Kidney (tissue), 22 donors: ENCODE measurements at places on chromosomes 3 and 15. TPM values are rescaled to one million over a fixed set of nuclear protein-coding genes. Genes with fewer than 3 reads are reported as not detected.

DNA sequence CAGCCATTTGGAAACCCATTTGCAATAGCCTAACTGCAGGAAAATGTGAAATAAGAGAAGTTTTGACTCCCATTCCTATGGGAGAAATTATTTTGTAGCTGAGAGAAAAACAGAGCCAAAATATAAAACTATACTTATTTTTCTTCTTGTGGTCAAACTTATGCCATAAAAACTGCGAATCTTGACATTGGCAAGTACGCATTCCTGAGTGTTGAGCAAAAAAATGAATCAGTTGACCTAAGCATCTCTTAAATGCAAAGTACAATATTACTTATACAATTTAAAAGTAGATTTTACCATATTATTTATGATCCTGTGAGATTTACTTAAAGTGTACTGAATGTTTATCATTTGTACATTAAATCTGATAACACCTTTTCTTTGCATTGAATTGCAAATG, 50.1 kb upstream of the CMC1 start:
- H3K36me3 ChIP-seq = no peaks in the 10 kb centered on the region
- H3K27ac ChIP-seq = no peak overlapping the region
- no peaks in the 10 kb centered on the region for H3K4me1 ChIP-seq
- no peak for DNase-seq
- no peaks in the 10 kb centered on the region for H3K27me3 ChIP-seq

GRCh38 chr3:50194128-50194902, 2.9 kb downstream of the GNAT1 start:
- no peak overlapping the region for H3K27ac ChIP-seq
- peak; percentile 79 for DNase-seq
- peaks cover 14% of the 10 kb centered on the region for H3K27me3 ChIP-seq
- H3K4me1 ChIP-seq = no peaks in the 10 kb centered on the region
- no peaks in the 10 kb centered on the region for H3K36me3 ChIP-seq

Gene ANKDD1A
- total RNA-seq = 8.0 TPM

Gene MME
- 8.4 TPM for total RNA-seq

- H3K4me3 ChIP-seq = no peak overlapping the region
- DNase-seq = no peak
- no peaks in the 10 kb centered on the region for H3K27me3 ChIP-seq
- H3K4me1 ChIP-seq = no peaks in the 10 kb centered on the region
Observed at GRCh38 chr3:121809249-121809648, 25.6 kb downstream of the IQCB1 start.

Gene SEMA7A
- 3.6 TPM for total RNA-seq

DNA sequence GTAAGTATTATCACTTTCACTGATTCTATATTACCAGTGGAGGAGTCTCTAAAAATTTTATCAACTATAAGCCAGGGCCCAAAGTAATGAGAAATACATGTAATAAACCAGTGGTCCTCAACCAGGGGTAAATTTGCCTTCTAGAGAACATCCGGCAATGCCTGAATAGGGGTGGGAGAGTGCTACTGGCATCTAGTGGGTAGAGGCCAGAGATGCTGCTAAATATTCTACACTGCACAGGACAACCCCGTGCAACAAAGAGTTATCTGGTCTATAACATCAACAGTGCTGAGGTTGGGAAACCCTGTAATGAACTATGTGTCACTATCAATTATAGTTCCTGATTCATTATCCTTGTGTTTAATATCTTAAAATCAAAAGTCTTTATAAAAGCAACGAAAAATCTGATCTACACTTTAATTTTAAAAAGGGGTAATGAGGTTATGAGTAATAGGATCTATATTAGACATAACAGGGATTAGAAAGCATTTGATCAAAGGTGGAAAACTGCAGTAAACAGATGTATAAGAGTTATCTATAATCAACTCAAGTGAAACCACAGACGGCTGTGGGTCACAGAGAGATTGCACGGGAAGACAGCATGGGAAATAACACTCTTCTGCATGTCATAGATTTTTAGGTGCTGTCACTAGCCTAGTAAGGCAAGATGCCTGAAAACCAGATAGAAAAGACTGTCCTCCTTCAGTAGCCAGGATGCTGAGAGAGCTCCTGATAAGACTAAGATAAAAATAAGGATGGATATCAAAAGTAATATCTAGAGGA, 2.0 kb downstream of the LYSMD2 start:
- peak overlapping the region; percentile 15 for H3K4me3 ChIP-seq
- no peak overlapping the region for H3K27ac ChIP-seq
- H3K27me3 ChIP-seq = no peaks in the 10 kb centered on the region
- DNase-seq = no peak

Gene SMAD6
- total RNA-seq = 23.0 TPM

DNA sequence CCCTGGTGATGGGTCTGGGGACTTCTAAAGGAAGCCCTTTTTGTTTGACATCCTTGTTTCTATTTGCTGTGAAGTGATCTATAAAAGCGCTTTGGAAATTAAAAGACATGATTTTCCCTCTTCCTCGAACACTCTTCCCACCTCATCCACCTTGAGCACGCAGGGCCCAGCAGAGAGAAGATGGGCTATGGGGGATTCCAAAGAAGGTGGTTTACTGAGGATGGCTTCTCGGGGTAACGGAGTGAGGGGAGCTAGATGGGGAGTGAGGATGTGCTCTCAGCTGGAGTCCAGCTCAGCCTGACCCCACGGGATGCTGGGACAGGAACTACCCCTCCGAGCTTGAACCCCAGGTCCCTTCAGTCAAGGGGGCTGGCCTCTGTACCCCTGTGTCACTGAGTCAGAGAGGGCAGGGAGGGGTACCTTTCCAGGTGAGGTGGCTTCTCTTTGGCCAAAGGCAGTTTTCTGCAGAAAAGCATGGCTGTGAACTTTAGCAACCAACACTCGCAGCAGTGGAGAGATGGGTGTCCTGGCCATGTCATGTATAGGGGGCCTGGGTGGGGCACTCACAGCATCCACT, 180.7 kb upstream of the SMAD3 start:
- DNase-seq = no peak
- peaks cover 11% of the 10 kb centered on the region for H3K4me1 ChIP-seq
- no peak overlapping the region for H3K4me3 ChIP-seq
- H3K27ac ChIP-seq = no peak overlapping the region
- H3K36me3 ChIP-seq = no peaks in the 10 kb centered on the region

DNA sequence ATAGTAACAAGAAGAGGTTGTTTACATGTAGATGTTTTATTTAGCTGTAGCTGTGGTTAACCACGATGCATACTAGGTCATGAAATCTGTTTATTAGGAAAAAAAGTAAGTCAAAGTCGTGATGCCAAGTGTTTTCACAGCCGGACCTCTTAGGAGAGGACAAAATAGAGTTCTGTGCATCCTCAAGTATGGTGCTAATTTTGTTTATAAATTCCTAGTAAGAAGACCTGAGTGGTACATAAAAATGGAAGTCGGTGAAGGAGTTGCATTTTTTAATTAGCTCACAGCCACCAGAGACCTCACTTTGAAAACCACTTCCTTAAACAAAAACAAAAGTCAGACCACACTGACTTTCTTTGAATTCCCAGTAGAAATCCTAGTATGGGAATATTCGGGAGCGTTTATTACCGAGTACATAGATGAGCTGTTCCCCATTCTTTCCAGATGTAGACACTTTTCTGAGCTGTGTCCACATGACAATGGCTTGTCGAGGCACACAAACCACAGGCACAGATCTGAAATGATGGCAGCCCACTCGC, 143.6 kb upstream of the UBE2E1 start:
- H3K4me3 ChIP-seq = no peak overlapping the region
- H3K27me3 ChIP-seq = no peaks in the 10 kb centered on the region
- no peaks in the 10 kb centered on the region for H3K36me3 ChIP-seq
- no peak overlapping the region for H3K27ac ChIP-seq

- H3K4me3 ChIP-seq = no peak overlapping the region
- H3K27ac ChIP-seq = no peak overlapping the region
- H3K4me1 ChIP-seq = no peaks in the 10 kb centered on the region
Observed at GRCh38 chr15:96699871-96700401, 369.4 kb downstream of the NR2F2 start.

Gene IMP3
- total RNA-seq = 52.0 TPM

GRCh38 chr3:172305552-172305951, 142.7 kb downstream of the GHSR start:
- H3K27ac ChIP-seq = no peak overlapping the region
- H3K4me1 ChIP-seq = no peaks in the 10 kb centered on the region
- no peak for DNase-seq

GRCh38 chr3:16840101-16840424, 44.7 kb upstream of the PLCL2 start:
- no peaks in the 10 kb centered on the region for H3K36me3 ChIP-seq
- H3K4me1 ChIP-seq = no peaks in the 10 kb centered on the region
- H3K4me3 ChIP-seq = no peak overlapping the region
- no peak overlapping the region for H3K27ac ChIP-seq
- H3K27me3 ChIP-seq = no peaks in the 10 kb centered on the region
- DNase-seq = no peak

Gene RTP3
- not detected for total RNA-seq

DNA sequence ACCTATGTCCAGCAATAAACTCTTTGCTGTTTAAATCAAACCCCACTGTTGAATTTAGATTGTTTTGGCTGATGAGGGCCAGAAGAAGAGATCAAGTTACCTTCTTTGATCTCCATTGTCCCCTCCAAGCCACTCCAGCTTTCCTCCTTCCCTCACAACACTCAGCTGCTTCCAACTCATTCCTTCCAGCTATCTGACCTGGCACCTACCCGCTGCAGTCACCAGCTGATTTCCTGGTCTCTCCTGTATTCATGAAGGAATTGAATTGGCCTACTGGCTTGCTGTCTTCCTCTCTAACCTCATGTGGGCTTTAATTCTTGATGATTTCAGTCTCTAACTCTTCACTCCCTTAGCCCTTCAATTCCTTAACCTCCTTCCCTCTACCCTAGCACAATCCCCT, 40.8 kb upstream of the ABHD17C start:
- H3K27ac ChIP-seq = no peak overlapping the region
- no peaks in the 10 kb centered on the region for H3K36me3 ChIP-seq
- no peak for DNase-seq
- no peaks in the 10 kb centered on the region for H3K4me1 ChIP-seq
- H3K4me3 ChIP-seq = no peak overlapping the region

Gene SNTN
- not detected for total RNA-seq

Gene DCLK3
- not detected for total RNA-seq

- H3K36me3 ChIP-seq = no peaks in the 10 kb centered on the region
- no peaks in the 10 kb centered on the region for H3K27me3 ChIP-seq
- H3K27ac ChIP-seq = no peak overlapping the region
- H3K4me1 ChIP-seq = no peaks in the 10 kb centered on the region
- no peak overlapping the region for H3K4me3 ChIP-seq
Observed at GRCh38 chr3:149352556-149352955, 19.1 kb upstream of the TM4SF18 start.
